ENCODE measurements at places on chromosomes 3 and 15.

DNA sequence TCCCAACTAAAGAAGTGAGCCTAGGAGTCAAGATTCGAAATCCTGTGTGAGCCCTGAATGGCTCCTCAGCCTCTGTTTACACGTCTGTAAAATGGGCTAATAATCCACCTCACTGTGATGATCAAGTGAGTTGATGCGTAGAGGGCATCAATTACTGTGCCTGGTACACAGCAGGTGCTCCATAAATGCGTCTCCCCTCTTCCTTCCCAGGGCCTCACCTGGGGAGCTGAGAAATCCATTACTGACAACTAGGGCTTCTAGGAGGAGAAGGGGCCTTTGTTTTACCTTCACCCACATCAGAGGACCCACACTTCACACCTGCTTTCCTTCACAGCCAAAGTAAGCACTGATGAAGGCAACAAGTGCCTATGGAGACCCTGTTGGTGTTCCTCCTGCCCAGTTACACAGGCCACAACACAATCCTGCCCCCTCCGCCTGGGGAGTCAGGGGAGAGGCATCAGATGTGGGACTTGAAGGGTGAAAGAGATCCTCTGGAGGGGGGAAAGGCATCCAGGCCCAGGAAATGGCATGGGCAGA, 1.4 kb downstream of the CIB2 start:
- DNase-seq = no peak

DNA sequence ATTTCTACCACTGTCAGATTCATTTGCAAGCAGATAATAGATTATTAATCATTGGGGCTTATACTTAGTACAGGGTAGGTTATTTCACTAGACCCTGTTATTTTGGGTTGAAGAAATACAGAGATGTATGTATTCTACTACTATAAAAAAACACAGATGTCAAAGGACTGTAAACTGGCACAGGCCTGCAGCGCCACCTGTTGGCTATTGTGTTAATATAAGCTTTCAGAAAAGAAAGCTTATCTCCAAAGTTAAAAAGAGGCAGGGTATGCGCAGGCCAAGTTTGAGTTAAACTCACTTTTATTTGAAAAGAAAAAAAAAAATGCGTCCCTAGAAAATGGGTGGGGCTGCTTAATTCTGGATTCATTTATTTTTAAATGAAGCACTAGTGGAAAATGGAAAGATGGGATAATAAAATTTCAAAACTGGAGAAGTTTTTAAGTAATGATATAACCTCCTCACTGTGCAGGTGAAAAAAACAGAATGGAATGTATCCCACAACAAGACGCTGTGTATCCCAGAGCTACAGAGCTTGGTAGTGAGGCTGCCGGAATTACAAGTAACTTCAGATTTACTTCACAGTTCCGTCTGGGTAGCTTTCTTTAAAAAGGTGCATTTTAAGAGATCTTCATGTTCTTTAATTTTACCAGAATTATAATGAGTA, 407.2 kb upstream of the TGFBR2 start:
- peak; percentile 45 for DNase-seq

GRCh38 chr3:51671734-51672475, 853 bp downstream of the TEX264 start:
- no peak for DNase-seq

GRCh38 chr3:159929171-159930141, 59.2 kb upstream of the IL12A start:
- peak; percentile 55 for DNase-seq

- DNase-seq = no peak
These were observed 81.6 kb downstream of the AKAP13 start for GRCh38 chr15:85462029-85462428.

GRCh38 chr3:178056868-178057267, 479.4 kb upstream of the KCNMB2 start:
- no peak for DNase-seq

DNA sequence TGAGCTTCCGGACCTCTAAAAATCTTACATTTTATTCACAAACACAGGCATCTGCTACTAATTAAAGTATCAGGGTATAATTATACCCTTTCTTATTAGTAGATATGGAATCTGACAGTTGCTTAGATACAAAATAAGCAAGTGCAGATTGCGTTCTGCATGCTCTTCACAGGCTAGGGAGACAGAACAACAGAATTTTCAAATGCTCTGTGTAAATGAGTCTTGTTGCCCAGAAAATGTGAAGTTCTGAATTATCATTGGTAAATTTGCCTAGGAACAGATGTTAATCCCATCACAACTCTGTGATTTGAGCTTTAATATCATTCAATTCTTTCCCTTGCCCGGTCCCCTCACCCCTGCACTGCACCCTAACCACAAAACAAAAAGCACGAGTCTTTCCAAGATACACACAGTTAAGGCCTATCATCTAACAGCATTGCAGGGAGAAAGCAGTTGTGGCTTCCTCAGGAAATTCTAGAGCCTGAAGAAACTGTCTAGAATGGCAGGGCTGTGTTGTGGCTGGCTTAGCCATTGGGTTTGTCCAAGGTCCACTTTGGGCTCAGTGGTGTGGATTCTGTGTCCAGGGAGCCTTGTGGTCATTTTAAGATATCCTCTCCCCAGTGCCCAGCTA, 119.8 kb downstream of the PDCD6IP start:
- no peak for DNase-seq

DNA sequence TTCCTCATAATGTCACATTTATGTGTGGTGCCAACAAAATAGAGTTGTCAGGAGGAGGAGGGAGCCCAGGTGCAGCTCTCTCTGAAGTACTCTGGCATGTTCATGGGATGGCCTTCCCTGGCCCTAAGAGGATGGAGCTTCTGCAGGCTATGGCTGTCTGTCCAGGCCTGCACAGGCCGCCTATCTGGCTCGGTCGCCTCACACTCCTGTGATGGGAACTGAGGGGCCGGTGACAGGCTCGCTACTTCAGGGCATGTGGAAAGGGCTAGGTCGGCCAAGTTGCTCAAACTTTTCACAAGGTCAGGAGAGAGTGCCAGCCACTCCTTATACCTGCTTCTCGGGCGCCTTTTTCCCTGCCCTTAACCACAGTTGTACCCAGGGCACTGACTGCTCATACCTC, 51.1 kb downstream of the SOX14 start:
- DNase-seq = no peak

DNA sequence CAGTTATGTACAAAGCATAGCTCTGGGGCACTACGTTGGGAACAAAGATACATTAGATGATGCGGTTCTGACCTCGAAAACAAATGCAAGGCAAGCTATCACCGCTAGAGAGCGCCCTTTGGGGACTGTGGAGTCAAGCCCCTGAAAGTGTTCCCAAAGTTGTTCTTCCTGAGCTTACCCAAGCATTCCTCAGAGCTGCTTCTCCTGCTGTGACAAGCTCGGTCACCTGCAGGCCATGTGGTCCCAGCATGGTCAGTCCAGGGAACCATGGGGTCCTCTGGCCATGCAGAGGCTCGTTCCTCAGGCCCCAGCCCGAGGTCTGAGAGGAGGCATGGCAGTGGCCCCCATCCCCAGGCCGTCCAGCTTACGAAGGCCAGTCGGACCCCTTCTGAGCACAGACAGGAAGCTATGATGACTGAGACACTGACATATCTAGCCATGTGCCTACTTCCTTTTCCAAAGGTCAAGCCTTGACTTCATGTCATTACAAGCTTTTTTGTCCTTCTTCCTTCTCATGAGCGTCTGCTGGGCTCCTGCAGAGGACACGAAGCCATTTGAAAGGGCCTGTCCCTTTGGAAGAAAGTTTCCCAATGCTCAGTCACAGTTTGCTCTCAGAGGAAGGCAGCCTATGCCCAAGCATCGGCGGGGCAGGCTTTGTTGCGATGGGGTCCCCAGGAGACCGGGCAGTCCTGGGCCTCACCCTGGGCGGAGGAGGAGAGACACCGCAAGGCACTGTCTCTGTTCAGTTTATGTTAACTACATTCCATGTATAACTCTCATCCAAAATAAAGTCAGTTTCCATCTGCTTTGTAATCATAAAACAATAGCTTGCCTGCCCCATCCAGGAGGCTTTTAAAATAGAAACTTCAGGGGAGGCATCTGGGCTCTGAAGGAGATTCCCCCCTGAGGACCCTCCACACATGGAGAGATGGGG, 79.3 kb downstream of the ATP10A start:
- no peak for DNase-seq

Data from astrocyte of the cerebellum (primary cell).